Cerebellar cortex (tissue), 1 donor: ENCODE measurements at places on chromosomes 4 and X.

DNA sequence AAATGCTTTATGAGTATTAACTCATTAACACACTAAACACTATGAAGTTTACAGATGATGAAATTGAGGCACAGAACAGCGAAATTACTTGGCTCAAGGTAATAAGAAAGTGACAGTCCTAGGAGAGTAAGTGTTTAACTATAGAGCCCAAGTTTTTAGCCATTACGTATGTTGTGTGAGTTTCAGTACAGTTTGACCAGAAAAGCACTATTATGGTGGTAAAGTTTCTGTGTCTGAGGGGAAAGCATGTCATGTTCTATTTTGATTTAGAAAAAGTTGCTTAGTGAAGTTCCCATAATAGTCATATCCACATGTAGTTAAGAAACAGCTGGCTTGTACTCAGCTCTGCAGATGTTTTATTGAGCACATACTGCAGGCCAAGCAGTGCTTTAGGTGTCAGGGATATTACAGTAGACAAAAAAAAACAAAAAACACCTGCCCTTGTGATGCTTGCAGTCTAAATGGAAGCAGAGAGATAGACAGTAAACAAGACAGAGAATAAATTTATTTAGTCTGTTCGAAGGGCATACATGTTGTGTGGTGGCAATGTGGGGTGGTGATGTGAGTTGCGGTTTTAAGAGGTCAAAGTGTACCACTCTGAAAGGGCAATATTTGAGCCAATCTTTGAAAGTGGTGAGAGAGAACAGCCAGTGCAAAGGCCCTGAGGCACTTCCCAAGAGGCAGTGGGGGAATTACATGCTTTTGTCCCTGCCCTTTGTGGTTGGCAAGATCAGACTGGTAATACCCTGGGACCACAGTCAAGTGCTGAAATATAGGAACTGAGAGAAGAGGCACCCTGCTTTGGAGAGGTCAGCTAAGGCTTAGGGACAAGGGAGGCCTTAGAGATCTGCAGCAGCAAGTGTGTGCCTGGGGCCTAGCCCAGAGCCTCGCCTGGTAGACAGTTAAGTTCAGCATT lies 6.2 kb downstream of the TMEM131L start:
- no peak for DNase-seq

- DNase-seq: no peak
These were observed 21.2 kb downstream of the PTTG2 start for GRCh38 chr4:37981425-37981824.

DNA sequence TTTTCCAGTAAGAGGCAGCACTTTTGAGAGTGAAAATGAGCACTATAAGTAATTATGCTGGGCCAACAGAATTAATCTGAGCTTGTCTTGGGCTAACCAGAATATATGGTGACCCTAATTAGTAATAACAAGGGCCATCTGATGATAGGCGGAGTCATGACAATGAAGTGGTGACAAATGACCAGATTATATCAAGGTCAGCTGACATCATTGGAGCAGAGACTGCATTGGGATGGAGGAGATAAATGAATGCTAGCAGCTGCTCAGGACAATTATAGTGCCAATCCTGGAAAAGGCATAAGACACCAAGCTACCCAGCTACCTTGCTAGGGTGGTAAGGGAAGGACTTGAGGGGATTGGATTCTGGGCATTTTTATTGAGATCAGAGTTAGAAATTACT lies 1548.7 kb downstream of the RPA4 start:
- no peak for DNase-seq

GRCh38 chr4:181468451-181468850 lies 774.8 kb upstream of the TENM3 start:
- no peak for DNase-seq

DNA sequence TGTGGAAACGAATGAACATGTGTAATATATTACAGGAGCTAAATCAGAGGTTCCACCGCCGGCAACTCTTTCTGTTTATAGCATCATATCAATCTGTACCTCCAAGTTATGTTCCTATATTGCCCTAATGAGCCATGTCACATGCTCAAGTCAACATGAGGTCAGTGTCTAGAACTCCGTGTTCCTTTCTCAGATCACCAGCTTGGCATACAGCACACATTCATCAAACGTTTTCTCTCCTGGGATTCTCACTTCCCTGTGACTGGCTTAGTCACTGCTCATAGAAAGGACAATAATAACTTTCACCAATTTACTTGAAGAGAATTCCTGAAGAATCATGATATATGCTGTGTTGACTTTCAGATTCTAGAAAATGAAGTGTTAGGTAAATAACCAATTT lies 532.0 kb upstream of the SPANXN1 start:
- no peak for DNase-seq

DNA sequence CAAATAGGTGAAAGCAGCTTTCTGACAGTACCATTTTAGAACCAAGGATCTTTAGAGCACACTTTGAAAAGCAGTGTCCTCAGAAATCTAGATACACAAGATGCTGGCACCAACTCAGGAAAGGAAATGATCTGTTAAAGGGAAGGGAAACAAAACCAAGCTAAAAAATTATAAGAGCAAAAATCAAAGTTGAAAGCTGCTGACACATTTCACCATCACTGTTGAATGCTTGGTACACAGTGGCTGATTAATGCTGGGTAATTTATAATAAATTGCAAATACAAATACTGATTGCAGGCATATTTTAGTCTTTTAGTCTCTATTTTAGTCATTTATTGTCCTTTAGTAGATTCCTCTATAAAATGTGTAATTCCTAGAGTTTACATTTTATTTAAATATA lies 1540.1 kb upstream of the PCDH10 start:
- DNase-seq: no peak

GRCh38 chr4:57109847-57110639 lies at the start of gene IGFBP7:
Gene IGFBP7 (minus strand): TSS chr4:57110385. CDS start chr4:57110351, 34 bp downstream.
- DNase-seq: no peak

GRCh38 chr4:75995727-75996126 lies 5.0 kb upstream of the SDAD1 start:
- peak; percentile 62 for DNase-seq
